ENCODE measurements at places on chromosomes 11 and 22. TPM values are rescaled to one million over a fixed set of nuclear protein-coding genes. Genes with fewer than 3 reads are reported as not detected.

The C11orf91 gene
- total RNA-seq: not detected

The ASCL2 gene
- not detected for total RNA-seq

The RTN4RL2 gene
- 0.57 TPM for total RNA-seq

The SCGB2A2 gene
- total RNA-seq: not detected

The RIMBP3B gene
- total RNA-seq: 0.67 TPM

The CERK gene
- 28.8 TPM for total RNA-seq

The E2F8 gene
- 1.4 TPM for total RNA-seq

The SLC22A25 gene
- total RNA-seq: not detected

The LRRC75B gene
- 5.6 TPM for total RNA-seq

The MS4A3 gene
- total RNA-seq: not detected

The MMP1 gene
- total RNA-seq: 0.60 TPM

The CSF2RB gene
- 0.08 TPM for total RNA-seq

The GAL3ST1 gene
- 2.8 TPM for total RNA-seq

The ZMAT5 gene
- total RNA-seq: 18.1 TPM

The CWF19L2 gene
- 12.0 TPM for total RNA-seq

The OR10A4 gene
- not detected for total RNA-seq

The SHANK3 gene
- 7.5 TPM for total RNA-seq

Data from chondrocyte (in vitro differentiated cells).